Glutamatergic neuron (in vitro differentiated cells): ENCODE measurements at places on chromosomes 12 and 14. TPM values are rescaled to one million over a fixed set of nuclear protein-coding genes. Genes with fewer than 3 reads are reported as not detected.

DNA sequence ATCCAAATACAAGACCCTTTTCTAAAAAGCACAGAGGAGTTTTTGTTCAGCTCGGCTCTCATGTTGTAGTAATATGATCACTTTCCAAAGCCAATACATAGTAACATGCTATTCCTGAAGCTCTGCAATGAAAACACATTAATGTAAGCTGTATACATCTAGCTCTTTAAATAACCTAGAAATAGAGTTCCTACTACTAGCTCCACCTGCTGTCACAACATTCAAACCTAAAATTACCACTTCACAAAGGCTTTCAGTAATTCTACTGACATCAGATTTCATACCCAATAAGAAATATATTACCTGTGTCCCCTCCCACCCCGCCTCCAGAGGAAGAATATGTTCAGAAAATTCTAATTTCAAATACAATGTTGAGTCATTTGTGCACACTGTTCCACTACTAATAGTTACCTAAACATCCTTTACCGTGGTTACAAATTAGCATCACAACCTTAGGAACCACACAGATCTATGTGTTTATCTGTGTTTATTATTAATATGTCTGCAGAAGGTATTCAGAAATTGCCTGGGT lies 17.8 kb downstream of the EFCAB11 start:
- DNase-seq, result no peak

The GUCY2C gene
- total RNA-seq, result not detected

GRCh38 chr14:76653875-76654572 lies 107.2 kb upstream of the VASH1 start:
- DNase-seq, result no peak

DNA sequence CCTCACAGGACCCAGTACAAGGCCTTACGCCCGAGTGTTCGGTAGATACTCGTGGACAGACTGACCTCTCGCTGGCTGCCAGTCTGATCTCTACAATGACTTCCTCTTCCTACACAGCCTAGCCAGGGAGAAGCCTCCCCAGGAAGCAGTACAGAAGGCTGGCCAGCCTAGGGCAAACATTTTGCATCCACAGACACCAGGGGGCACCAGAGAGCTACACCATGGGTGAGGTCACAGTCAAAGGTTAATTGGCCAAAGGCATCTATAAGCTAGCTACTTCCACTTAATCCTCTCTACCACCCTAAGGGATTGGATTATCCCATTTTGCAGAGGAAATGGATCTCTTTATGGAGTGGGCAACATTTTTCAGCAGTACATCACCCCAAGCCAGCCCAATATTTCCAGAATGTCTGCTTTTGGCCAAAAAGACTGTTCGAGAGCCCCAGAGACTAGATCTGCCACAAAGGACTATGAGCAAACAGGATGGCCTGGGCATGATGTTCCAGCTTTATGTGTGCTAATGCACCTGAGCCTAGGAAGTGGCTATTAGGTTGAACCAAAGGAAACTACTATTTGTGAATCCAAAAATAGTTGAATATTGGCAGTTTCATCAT lies 14.6 kb upstream of the PNMA1 start:
- DNase-seq, result peak; percentile 95

GRCh38 chr12:106956048-106956578 lies 406 bp downstream of the TMEM263 start:
- no peak for DNase-seq

DNA sequence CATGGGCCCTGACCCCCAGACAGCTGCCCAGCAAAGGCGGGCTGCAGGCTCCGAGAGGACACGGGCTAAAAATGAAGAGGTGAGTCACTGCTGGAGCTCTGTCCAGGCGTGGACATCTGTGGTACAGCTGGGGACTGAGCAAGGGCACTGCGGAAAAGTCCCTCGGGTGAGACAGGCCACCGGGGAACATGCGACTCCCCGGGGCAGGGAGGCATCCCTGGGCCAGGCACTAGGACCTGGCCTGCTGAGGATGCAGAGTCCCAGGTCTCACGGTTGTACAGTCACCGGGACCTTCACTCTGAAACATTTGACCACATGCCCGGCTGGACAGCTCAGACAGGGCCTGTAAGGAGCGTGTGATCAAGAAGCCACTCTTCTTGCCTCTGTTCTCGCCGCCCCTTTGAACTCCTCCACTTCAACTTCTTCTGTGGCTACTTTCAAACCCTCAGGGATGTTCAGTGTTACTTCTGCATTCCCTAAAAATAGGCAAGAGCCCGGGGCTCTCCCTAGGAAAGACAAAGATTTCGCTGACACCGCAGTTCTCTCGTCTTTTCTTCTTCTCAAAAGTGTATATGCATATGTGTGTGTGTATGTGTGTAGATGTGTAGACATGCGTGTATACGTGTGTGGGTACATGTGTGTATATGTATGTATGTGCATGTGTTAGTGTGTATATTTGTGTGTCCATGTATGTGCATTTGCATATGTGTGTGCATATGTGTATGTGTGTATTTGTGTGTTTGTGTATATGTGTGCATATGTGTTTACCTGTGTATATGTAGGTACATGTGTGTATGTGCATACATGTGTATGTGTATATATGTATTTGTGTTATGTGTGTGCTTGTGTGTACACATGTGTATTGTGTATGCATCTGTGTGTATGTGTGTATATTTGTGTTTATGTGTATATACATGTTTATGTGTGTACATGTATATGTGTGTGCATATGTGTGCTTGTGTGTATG lies 5.0 kb upstream of the RFLNA start:
- no peak for DNase-seq

DNA sequence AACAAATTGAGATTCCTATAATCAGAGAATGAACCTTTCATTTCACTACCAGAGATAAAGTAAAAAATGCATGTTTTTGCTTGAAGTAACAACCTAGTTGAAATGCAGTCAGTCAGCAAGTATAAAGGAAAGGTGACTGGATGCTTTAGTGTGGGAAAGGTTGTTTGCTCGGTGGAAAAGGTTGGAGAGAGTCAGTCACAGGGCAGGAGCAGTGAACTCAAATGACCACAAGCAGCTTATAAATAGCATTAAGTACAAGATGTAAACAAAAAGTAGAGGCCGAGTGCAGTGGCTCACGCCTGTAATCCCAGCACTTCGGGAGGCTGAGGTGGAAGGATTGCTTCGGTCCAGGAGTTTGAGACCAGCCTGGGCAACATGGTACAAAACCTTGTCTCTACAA lies 98.1 kb upstream of the FGD4 start:
- no peak for DNase-seq

GRCh38 chr12:107736914-107737313 lies 24.0 kb downstream of the PRDM4 start:
- DNase-seq, result no peak

GRCh38 chr12:57001448-57001906 lies 4.9 kb downstream of the ZBTB39 start:
- peak; percentile 81 for DNase-seq

GRCh38 chr12:77745624-77746023 lies 85.1 kb upstream of the NAV3 start:
- no peak for DNase-seq

The CCDC197 gene
- total RNA-seq, result not detected

DNA sequence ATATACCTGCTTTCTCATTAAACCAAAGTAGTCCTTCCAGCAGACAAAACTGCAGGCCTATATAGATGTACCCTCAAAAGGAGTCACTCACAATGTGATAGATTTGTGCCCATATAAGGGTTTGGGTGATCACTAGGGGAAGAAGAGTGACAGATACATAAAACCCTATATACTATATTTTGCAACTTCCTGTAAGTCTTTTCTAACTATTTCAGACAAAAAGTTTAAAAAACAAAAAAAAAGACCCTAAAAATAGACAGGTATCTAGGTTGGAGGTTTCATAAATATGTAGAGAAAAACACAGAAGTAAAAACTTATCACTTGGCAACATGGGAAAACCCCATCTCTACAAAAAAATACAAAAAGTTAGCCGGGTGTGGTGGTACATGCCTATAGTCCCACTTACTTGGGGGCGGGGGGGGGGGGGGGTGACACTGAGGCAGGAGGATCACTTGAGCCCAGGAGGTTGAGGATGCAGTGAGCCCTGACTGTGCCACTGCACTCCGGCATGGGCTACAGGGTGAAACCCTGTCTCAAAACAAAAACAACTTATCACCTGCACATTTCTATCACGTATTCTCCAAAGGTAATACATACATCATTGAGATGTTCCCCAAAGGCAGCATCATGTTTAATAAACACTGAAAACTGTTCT lies 2.9 kb downstream of the VCPKMT start:
- no peak for DNase-seq

DNA sequence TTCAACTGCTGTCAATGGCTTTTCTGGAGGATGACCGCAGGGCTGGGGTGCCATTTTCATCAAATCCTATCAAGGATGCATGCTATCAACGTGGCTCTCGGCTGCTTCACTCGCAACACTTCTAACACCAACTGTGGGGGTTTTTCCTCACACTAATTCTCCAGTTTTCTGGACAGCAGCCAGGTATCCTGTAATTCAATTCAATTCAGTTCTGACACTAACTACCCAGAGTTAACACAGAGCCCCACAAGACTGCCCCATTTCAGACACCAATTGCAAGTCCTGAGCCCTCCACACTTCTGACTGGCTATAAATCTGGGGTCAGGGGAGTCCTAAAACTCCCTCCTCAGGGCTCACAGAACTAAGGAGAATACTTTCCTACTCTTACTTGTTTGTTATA lies 55.3 kb upstream of the TMCC3 start:
- DNase-seq, result no peak

The TCL1B gene
- not detected for total RNA-seq

- DNase-seq, result no peak
Measured at GRCh38 chr12:102756530-102756929, 160.5 kb downstream of the PAH start.

- no peak for DNase-seq
Measured at GRCh38 chr14:72094844-72095582, 162.8 kb downstream of the RGS6 start.

- DNase-seq, result no peak
Measured at GRCh38 chr14:90611936-90612335, 204.3 kb downstream of the TTC7B start.

DNA sequence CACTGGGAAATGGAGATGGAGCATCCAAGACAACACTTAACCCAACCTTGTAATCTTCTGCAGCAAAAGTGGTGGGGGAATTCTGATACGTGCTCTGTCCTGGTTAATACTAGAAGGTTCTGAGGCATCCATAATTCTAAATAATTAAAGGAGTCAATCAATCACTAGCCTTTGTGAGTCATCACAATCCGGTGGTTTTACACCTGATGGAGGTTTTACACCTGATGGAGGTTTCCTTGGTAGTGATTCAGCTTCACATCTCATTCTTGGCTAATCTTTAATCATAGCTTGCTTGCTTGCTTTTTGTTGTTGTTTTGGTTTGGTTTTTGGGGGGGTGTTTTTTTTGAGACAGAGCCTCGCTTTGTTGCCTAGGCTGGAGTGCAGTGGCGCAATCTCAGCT lies 343.4 kb downstream of the DPF3 start:
- no peak for DNase-seq

GRCh38 chr12:116882742-116883141 lies 1.5 kb upstream of the HRK start:
- no peak for DNase-seq

- no peak for DNase-seq
Measured at GRCh38 chr12:50078281-50078680, 6.9 kb upstream of the SMARCD1 start.

- DNase-seq, result no peak
Measured at GRCh38 chr14:55157080-55157479, 28.0 kb downstream of the LGALS3 start.

The MEG3 gene
- 0.22 TPM for total RNA-seq

GRCh38 chr12:1691123-1692007 lies 495 bp downstream of the ADIPOR2 start:
- DNase-seq, result peak; percentile 68

DNA sequence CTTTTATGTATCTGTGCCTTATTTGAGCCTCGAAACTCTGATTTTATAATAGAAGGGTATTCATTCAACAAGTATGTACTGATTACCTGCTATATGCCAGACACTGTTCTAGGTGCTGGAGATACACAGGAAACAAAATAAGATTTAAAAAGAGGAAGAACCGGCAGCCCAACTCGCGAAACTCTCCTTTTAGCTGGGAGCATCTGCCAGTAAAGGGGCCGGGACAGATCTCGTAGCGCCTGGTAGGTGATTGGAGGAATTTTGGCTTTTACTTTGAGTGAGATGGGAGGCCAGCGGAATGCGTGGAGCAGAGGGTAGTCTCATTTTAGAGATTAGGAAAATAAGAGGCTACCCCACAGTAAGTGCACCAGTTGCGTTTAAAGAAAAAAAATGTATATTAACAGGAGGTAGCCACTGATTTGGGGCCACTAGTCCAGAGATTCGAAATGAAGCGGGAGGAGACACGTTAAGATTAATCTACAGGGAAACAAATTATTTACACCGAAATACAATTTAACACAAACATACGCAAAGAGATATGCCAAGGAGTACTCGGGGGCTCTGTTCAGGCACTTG lies 520 bp upstream of the MON2 start:
- no peak for DNase-seq

GRCh38 chr12:102781117-102781516 lies 135.9 kb downstream of the PAH start:
- DNase-seq, result no peak

GRCh38 chr12:67759829-67760228 lies 111.3 kb downstream of the DYRK2 start:
- DNase-seq, result no peak

DNA sequence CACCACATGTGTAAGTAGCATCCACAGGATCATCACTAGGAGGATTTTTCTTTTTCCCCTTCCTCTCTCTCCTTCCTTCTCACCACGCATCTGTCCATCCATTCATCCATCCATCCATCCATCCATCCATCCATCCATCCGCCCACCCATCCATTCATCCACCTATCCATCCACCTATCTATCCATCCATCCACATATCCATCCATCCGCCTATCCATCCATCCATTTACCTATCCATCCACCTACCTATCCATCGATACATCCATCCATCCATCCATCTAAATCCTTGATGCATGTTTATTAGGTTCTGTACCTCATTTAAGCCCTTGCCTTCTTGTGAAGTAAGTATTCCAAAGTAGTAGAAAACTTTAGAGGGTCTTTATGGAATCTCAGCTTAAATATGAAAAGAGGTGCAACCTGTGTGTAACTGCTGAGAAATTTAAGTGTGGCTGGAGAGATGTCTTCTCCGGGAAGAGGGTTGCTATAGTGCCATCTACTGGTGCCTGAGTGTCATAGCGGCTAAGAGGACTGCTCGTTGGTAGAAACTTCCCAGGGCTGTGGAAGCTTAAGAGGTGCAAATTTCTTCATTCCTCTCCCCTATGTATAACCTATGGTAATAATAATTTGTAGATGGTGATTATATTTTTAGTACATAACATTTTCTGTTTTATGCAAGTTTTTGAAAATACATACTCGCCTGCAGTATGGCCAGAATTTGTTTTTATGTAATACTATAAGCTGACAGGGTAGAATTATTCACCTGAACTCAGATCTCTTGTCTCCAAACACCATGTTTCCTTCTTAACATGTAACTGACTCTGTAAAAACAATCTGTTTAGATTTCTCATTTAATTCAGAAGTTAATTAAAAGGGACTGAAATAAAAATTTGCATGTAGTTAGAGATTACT lies 46.0 kb downstream of the MYO1H start:
- DNase-seq, result peak; percentile 50

GRCh38 chr14:64768401-64769095 lies 64.3 kb downstream of the PLEKHG3 start:
- DNase-seq, result no peak

- peak; percentile 29 for DNase-seq
Measured at GRCh38 chr12:14774906-14775635, 28.2 kb downstream of the WBP11 start.
